ENCODE measurements at places on chromosomes 12 and 14.

GRCh38 chr12:121927813-121928212 is 9.4 kb downstream of the CFAP251 start:
- DNase-seq = no peak

- DNase-seq = no peak
These were observed 542.7 kb downstream of the SLC16A7 start for GRCh38 chr12:60138526-60138925.

DNA sequence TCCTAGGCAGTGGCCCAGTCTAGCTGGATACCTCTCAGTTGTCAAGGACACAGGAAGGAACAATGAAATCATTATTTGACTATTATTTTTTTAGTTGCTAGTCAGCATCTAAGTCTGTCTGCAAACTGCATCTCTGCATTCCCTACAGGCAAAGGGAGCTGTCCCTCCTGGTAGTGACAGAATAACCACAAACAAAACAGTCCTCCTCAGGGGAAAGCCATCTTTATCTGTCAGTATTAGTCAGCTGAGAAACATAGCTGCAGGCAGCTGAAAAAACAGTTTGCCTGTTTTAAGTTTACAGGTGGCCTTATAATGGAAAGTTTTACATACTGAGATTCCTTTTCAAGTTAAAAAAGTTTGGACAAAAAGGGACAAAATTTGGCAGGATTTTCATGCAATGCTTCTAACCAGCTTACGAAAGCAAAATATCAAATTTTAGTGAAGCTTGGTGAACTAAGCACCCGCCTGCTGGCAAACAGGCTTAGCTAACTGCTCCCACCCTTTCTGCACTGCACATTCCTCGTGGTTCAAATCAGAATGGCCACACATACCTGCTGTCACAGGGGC is 29.5 kb downstream of the SLC25A21 start:
- no peak for DNase-seq

DNA sequence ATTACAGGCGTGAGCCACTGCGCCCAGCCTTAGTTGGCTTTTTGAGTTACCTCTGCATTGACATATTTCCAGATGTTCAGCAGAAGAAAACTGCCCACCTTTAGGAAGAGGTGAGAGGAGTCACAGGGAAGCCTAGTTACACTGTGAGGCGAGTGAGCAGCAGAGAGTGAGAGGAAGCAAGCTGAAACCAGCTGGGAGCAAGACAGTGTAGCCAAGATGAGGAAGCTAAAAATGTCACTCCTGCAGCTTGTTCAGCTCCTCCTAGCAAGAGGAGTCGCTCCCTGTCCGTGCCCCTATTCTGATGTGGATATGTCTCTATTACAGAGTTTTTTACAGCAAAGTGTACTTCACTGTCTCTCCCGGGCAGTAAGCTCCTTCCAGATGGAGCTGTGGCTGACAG is 127.6 kb downstream of the GXYLT1 start:
- DNase-seq = no peak

- no peak for DNase-seq
These were observed 6.2 kb upstream of the DDX47 start for GRCh38 chr12:12806784-12807516.

DNA sequence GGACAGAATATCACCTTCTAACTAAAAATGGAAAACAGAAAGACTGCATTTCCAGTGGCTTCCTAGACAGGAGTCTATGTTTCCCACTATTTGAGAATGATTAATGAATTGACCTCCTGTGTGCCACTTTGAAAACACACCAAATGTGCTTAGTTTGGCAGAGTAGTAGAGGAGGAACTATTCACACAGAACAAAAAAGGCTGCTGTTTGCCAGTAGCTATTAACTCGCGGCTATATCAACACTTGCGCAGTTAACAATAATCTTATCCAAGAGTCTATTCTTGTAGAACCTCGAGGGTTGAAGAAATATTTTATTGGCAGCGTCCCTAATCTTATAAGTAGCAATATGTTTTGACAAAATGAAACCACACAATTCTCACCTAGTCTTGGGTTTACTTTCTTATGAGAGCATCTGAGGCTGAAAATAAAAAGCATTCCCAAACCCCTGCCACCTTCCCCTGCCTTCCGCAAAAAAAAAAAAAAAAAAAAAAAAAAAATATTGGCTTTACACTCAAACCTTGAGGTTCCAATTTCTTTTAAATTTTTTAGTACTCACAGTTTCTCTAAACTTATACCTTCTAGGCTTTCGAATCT is 127.3 kb upstream of the FLRT2 start:
- no peak for DNase-seq

GRCh38 chr14:69101331-69101826 is 51.5 kb downstream of the DCAF5 start:
- DNase-seq = no peak

- no peak for DNase-seq
These were observed 274.2 kb downstream of the ETNK1 start for GRCh38 chr12:22899184-22899583.

DNA sequence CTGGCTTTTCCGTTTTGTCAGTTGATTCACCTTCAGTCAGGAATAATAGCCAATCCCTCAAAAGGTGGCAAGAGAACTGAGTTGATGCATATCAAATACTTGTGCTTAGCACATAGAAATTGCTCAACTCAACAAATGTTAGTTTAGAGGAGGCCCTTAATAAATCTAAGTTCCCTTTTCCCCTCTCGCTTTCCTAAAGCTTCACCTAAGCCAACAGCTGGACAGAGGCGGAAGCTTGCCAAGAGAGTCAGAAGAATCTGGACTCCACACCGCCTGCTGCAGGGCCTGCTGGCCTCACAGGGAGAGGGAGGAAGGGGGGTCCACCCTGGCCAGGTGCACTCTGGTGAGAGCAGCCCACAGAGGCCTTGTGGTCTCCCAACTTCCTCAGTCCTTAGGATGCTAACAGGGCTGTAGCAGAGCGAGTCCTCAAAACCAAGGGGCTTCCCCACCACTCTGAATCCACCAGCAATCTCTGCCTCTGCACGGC is 213.1 kb downstream of the CHST11 start:
- no peak for DNase-seq

DNA sequence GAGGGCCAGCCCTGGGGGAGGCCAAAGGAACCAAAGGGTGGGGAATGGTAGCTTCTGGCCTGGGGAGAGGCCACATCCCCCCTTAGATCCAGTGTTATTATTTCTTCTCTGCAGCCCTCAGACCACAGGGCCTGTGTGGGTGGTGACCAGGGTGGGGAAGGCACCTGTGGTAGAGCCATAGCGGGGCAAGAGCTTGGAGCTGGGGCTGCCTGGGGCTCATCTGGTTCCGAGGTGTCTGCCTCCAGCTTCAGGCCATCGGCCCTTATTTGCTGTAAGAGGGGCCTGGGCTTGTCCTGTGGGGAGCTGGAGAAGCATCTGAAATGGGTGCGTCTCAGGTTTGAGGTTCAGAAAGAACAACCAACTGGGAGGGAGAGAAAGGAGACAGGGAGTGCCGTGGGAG is 2.1 kb upstream of the B3GNT4 start:
- no peak for DNase-seq

DNA sequence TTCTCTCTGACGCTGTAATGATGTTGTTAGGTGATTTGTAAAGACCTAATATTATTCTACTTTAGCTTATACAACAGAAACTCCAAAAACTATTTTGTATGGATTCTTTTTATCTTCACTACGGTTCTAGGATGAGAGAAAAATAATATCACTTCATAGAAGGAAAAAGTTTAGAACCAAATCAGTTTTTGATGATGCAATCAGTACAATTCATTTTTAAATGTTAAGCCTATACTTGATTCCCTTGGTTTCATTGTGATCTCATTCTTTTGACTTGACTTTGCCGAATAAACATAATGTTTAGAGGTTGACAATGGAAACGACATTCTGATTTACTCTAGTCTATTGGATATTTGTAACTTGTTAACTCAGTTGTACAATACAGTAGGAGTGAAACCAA is 24.6 kb upstream of the ERGIC2 start:
- DNase-seq = no peak

DNA sequence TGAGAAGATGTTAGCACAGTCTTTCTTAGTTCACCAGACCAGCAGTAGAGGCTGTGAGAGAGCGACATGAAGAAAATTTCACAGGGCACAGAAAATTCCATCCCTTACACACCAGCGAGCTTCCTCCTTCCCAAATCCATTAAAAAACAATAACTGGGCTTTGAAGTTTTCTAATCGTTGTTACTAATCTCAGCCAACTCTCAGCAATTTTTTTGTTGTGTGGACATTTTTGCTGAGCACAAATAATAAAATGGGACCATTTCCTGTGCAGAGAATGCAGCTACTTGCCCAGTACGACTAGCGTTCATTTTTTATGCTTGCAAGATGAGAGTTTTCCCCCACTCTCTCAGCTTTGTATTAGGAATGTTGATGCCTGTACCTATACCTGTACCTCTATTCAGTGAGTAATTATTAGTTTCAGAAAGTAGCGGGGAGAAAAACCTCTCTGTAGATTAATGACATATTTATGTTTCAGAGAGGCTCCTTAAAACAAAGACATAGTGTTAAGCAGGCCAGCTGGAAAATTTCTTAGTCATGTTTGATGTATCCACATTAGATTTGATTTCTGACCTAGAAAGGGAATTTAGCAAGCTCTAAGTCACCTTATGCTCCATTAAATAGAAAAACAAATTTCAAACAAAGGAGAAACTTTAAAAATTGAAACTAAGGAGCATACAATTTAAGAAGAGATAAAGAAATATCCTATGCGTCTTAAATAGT is 146.5 kb downstream of the SRGAP1 start:
- DNase-seq = no peak

DNA sequence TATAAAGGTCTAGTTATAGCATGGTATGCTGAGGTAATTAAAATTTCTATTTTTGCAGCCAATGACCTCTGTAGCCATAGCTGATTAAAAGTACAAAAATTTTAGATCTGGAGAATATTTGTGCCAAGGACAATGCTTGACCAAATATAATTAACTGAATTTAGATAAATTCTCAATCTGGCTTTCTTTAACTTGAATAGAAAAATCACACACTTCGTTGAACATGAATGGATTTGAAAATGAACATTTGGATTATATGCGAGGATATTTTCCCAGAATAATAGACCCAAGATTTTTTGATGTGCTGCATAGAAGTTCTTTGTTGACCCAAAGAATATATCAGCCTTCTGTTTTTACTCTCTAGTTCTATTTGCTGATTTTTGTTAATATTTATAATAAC is 38.4 kb upstream of the G2E3 start:
- no peak for DNase-seq

- DNase-seq = no peak
These were observed 3.7 kb downstream of the SMOC1 start for GRCh38 chr14:69882915-69883314.

DNA sequence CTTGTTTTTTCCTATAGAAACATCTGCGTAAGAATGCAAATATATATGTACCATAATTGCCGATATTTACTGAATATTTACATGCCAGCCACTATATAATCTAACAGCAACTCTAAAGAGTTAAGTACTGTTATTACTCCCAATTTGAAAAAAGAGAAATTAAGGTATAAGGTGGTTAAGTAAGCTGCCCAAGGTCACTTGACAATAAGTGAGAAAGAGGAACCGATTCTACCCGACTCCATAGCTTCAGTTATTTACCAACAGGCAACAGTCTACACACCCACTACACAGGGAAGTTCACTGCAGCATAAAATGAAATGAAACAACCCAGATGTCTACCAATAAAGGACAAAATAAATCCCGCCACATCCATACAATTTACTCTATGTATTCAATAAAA is 1.1 kb downstream of the MIS18BP1 start:
- DNase-seq = no peak

DNA sequence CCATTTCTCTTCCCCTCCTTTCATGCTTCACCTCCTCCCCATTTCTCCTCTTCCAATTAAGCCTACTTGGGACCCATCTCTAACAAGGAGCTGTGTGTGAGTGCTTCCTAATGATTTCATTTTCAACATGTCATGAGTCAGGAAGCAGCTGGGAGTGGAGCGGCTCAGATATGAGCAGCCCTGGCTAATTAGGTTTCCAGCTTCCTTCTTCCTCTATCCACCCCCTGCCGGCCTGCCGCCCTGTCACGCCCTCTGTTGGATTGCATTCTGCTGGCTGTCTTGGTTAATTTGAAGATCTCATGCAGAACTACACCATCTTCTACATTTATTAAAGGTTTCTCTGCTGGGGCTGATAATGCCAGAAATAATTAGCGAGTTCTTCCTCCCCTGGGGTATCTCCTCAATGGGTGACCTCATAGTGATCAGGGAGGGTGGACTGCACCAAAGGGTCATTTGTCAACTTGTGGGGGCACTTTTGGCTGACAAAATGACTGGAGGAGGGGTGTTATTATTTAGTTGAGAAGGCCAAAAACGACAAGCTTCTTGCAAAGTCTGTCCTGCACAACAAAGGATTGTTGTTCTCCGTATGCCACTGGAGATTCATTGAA is 300.9 kb upstream of the SRRM4 start:
- DNase-seq = no peak

- no peak for DNase-seq
These were observed 82.2 kb downstream of the CCDC88C start for GRCh38 chr14:91335191-91336092.

DNA sequence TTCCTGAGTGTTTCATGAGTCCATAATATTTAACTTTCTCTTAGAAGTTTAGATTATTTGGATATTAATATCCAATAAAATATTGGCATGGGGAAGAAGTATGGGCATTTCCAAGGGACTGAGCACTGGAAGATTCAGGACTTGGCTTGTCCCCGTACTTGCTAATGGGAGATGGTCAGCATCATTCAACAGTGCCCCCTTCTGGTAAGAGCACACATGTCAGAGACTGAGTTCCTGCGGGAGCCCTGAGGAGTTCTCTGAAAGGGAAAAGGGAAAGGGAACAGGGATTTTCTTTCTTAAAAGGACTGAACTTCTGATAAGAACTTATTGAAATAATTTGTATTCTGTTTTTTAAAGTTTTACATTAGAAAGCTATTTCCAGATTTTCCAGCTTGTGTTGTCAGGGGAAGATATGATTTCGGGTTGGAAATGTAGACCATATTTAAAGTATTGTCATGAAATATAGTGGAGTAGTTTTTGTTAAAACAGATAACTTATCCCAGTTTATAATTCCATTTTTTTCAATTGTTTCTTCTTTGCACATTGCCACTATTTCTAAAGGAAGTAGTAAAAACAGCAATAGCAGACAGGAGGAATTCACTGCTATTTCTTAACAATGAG is 59.8 kb upstream of the C12orf71 start:
- no peak for DNase-seq

DNA sequence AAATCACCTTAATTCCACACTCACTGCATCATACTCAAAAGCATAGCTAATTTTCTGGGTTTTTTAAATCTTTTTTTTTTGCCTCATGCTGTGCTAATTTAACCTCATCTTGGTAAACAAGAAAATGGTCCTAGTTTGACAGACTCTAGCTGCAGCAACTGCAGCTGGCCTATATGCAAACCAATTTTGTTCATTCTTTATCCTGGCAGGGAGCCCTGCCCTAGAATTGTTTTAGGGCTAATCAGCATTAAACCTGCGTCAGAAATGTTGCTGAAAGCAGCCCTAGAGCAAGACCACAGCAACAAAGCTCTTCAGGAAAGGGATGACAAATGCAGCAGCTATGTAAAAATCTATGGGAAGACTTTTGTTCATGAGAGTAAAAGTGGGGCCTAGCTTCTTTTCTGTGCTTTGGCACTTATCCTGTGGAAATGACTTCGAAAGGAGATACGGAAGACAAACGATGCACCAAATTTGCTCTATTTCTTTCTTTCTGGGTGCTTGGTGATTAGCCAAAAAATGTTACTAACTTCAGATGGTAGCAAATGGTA is 72.2 kb downstream of the DENND5B start:
- DNase-seq = no peak

GRCh38 chr12:120229487-120230325 is 28.8 kb upstream of the RPLP0 start:
- DNase-seq = no peak

Data from stimulated activated CD8-positive, alpha-beta memory T cell treated with anti-CD3 and anti-CD28 coated beads, Interleukin-4, amount 100 ng/mL, for 24 hours (primary cell).